ENCODE measurements at places on chromosomes 4 and X. TPM values are rescaled to one million over a fixed set of nuclear protein-coding genes. Genes with fewer than 3 reads are reported as not detected.

GRCh38 chr4:54915276-54915675 is 210.1 kb downstream of the KDR start:
- H3K27ac ChIP-seq: no peak overlapping the region
- H3K27me3 ChIP-seq: no peaks in the 10 kb centered on the region
- no peaks in the 10 kb centered on the region for H3K4me1 ChIP-seq
- H3K4me3 ChIP-seq: no peak overlapping the region

- no peak overlapping the region for H3K27ac ChIP-seq
- DNase-seq: no peak
Observed at GRCh38 chr4:154478128-154478527, 13.5 kb downstream of the DCHS2 start.

DNA sequence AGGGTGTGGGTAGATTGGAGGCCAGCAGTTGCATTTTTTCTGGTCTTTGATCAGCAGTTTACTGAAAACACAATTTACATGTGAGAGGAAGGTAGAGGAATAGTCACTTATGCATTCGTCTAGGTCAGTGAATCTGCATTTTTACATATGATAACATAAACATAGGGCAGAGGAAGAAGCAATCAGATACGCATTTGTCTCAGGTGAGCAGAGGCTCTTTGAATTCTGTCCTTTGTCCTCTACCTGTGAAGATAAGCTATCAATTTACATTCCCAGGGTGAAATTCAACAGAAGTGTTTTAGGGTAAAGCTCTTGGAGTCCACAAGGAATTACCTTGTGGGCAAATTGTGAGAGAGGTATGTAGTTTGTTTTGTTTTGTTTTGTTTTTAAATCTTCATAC is 306.5 kb downstream of the MAGEB5 start:
- no peaks in the 10 kb centered on the region for H3K4me1 ChIP-seq
- H3K36me3 ChIP-seq: no peaks in the 10 kb centered on the region
- DNase-seq: no peak
- H3K27ac ChIP-seq: no peak overlapping the region
- no peak overlapping the region for H3K4me3 ChIP-seq

DNA sequence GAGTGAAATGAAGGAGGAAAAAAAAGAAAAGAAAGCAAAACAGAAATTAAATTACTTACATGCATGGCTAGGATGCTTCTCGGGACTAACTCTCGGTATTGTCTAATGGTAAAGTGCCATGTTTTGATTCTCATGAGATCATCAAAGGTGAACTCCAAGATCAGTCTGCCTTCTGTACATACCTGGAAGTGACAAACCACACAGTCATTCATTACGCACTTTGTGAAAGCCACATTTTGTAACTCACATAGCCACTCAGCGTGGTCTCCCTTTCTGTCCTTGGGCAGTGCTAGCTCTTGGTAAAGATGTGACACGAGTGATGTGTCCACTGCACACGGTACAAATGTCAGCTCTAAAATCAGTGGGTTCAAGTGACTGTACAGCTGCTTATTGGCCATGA is 309.8 kb downstream of the LDB2 start:
- H3K27me3 ChIP-seq: no peaks in the 10 kb centered on the region
- H3K36me3 ChIP-seq: no peaks in the 10 kb centered on the region
- no peak for DNase-seq
- H3K27ac ChIP-seq: no peak overlapping the region

ARR3 gene
- total RNA-seq: not detected

- peaks cover 15% of the 10 kb centered on the region for H3K27me3 ChIP-seq
- H3K4me3 ChIP-seq: no peak overlapping the region
- DNase-seq: peak; percentile 2
- peaks cover 7% of the 10 kb centered on the region for H3K4me1 ChIP-seq
- H3K36me3 ChIP-seq: no peaks in the 10 kb centered on the region
Observed at GRCh38 chr4:169791527-169792156, 33.9 kb upstream of the HPF1 start.

C1QTNF7 gene
- total RNA-seq: not detected

DNA sequence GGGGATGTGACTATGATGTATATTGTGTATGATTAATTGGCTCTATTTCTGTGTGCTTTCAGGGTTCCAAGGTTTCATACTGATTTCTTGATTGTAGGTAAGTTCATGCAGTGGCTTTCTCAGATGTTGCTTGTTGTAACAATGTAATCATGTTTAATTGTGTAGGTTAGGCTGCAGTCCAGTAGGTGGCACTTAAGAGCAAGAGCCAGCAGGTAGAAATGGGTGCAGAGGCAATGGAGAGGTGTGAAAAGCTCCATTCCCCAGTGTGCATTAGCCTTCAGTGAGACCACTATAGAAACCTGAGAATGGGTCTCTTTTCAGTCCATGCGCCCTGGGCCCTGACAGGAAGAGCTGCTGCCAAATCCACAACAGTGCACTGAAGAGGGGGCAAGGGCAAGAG is 28.2 kb downstream of the DCAF12L2 start:
- no peak overlapping the region for H3K27ac ChIP-seq
- no peak overlapping the region for H3K4me3 ChIP-seq
- no peaks in the 10 kb centered on the region for H3K36me3 ChIP-seq
- H3K4me1 ChIP-seq: no peaks in the 10 kb centered on the region
- no peak for DNase-seq

DNA sequence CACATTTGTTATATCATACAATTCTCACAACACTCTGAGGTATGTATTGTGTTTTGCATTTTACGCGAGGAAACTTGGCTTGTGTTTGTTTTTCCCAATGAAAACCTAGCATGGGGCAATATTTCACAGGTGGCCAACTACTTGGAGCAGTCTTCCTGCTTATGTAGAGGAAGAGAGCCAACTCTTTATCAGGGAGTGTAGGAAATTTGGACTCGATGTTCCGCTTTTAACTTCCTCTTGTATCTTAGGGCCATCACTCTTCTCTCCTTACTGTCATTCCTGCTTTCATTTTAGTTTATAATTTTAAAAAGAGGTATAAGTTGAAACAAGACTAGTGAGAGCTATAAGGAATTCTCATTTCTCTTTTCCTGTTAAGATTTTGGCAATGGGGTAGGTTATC is 107.7 kb upstream of the RPS6KA3 start:
- H3K4me1 ChIP-seq: peaks cover 6% of the 10 kb centered on the region
- no peak for DNase-seq
- H3K27ac ChIP-seq: no peak overlapping the region
- H3K36me3 ChIP-seq: no peaks in the 10 kb centered on the region

DNA sequence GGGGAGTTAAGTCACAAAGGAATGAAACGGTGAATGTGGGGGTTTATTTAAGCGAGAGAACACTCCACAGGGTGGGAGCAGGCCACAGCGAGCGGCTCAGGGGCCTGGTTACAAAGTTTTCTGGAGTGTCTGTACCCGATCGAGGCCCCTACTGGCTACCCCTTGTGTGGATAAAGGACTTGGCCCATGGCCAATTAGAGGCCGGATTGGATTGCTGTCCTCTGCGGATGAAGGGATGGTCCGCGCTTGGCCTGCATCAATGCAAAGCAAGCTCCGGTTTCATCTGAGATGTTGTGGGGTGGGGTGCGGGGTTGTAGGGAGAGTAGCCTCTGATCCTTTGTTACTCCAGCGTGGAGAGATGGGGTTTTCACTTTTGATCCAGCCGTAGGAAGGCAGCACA is 1574.5 kb upstream of the TENM3 start:
- H3K36me3 ChIP-seq: no peaks in the 10 kb centered on the region
- no peak overlapping the region for H3K27ac ChIP-seq
- no peaks in the 10 kb centered on the region for H3K4me1 ChIP-seq
- DNase-seq: no peak

PDE6B gene
- total RNA-seq: 11.4 TPM

DNA sequence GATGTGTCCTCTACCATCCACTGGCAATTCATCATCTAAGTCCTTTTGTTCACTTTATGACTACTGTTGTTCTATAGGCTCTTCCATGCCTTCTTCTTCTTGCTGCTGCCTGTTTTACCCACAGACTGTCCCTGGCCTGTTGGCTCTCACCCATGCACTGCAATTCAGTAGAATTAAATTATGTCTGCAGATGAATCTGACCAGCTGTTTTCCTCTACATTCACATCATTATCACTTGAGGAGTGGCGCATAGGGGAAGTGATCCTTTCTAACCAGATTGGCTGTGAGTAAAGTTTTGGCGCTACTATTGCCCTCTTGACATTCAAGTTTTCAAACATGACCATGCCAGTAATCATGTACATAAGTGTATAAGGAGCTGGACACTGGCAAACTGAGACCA is 91.7 kb downstream of the FRMPD4 start:
- no peak overlapping the region for H3K4me3 ChIP-seq
- H3K36me3 ChIP-seq: no peaks in the 10 kb centered on the region
- DNase-seq: no peak
- no peaks in the 10 kb centered on the region for H3K4me1 ChIP-seq
- H3K27me3 ChIP-seq: no peaks in the 10 kb centered on the region

PNMA6F gene
- not detected for total RNA-seq

BMPR1B gene
- total RNA-seq: not detected

GRCh38 chrX:134240209-134240608 is 3.2 kb downstream of the CCDC160 start:
- no peak overlapping the region for H3K27ac ChIP-seq
- H3K4me1 ChIP-seq: peaks cover 7% of the 10 kb centered on the region
- DNase-seq: no peak
- no peaks in the 10 kb centered on the region for H3K36me3 ChIP-seq
- H3K4me3 ChIP-seq: no peak overlapping the region

GRCh38 chr4:132540797-132541196 is 608.3 kb upstream of the PCDH10 start:
- no peak for DNase-seq

GRCh38 chrX:78945186-78945912 is at the start of gene P2RY10:
Gene P2RY10, plus strand, starts transcription at chrX:78945391. Its CDS starts 15,130 bp downstream, at chrX:78960521.
- no peaks in the 10 kb centered on the region for H3K27me3 ChIP-seq
- peak; percentile 55 for DNase-seq
- H3K27ac ChIP-seq: peak within 1 kb of the TSS; percentile 83
- H3K4me1 ChIP-seq: peaks cover 7% of the 10 kb centered on the region
- H3K4me3 ChIP-seq: peak within 1 kb of the TSS; percentile 77

- no peaks in the 10 kb centered on the region for H3K4me1 ChIP-seq
- H3K4me3 ChIP-seq: no peak overlapping the region
- no peak overlapping the region for H3K27ac ChIP-seq
- H3K36me3 ChIP-seq: no peaks in the 10 kb centered on the region
Observed at GRCh38 chr4:69531251-69531650, 35.5 kb upstream of the UGT2B4 start.

DNA sequence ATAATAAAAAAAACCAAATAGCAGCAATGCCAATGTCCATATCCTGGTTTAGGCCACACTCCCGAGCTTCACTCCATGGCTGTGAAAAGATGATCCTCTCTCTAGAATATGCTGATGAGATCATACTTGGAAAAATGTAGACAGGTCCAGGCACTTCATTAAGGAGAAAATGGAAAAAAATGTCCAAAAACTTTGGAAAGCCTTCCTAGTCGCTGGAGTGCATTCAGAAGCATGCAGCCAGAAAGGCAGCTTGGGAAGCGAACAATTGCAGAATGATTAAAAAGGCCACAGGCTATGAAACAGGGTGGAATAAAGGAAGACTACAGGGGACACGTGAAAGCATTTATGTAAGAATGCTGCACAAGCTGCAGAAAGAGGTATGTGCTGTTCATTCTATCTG is 165.6 kb upstream of the HCCS start:
- no peak overlapping the region for H3K4me3 ChIP-seq
- H3K4me1 ChIP-seq: no peaks in the 10 kb centered on the region
- H3K36me3 ChIP-seq: no peaks in the 10 kb centered on the region
- DNase-seq: no peak
- no peaks in the 10 kb centered on the region for H3K27me3 ChIP-seq
- no peak overlapping the region for H3K27ac ChIP-seq

PDGFC gene
- not detected for total RNA-seq

- H3K27me3 ChIP-seq: no peaks in the 10 kb centered on the region
- peak; percentile 82 for DNase-seq
- peaks cover 20% of the 10 kb centered on the region for H3K4me1 ChIP-seq
- H3K36me3 ChIP-seq: peaks cover 21% of the 10 kb centered on the region
- peak overlapping the region; percentile 86 for H3K4me3 ChIP-seq
Observed at GRCh38 chr4:75939890-75940691, 722 bp downstream of the NAAA start.

SOX3 gene
- not detected for total RNA-seq

RNF150 gene
- not detected for total RNA-seq

UGT2B17 gene
- not detected for total RNA-seq

DNA sequence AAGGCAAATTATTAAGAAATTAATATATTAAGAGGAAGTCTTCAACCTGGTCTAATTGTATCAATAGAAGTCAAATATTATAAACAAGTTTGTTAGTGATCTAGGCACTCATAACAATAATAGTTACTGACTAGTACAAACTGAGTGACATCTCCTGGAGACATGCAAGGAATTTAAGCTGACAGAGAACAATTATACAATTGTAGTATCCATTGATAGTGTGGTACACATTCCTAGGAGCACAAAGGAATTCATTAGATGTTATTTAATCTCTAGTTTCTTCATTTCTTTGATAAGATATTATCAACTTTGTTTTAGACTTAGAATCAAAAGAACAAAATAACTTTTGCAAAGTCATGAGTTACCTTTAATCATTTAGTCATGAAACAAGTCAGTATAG is 1048.6 kb downstream of the PCDH7 start:
- H3K27ac ChIP-seq: no peak overlapping the region
- no peak overlapping the region for H3K4me3 ChIP-seq
- H3K36me3 ChIP-seq: no peaks in the 10 kb centered on the region
- H3K4me1 ChIP-seq: no peaks in the 10 kb centered on the region

BEX2 gene
- 49.3 TPM for total RNA-seq

- peaks cover 18% of the 10 kb centered on the region for H3K4me1 ChIP-seq
- no peaks in the 10 kb centered on the region for H3K27me3 ChIP-seq
- no peak for DNase-seq
- peaks cover 2% of the 10 kb centered on the region for H3K36me3 ChIP-seq
- H3K4me3 ChIP-seq: no peak overlapping the region
Observed at GRCh38 chrX:123971982-123972381, 10.5 kb downstream of the STAG2 start.

DNA sequence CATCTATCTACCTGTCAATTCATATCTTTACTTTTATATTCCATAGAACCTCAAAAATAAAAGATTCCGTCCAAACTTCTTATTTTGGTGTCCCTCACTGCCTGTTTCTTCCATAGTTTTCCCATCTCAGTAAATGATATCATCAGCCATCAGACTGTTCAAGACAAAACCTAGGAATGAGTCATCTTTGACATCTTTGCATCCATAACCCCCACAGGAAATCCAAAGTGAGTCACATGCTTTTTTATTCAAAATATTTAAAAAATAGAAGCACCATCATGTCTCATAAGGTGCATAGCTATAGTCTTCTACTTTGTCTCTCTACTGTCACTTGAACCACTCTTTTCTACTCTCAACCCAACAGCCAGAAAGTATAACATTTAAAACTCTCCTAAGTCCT is 29.9 kb upstream of the CXXC4 start:
- no peak overlapping the region for H3K4me3 ChIP-seq
- no peaks in the 10 kb centered on the region for H3K27me3 ChIP-seq
- no peak overlapping the region for H3K27ac ChIP-seq
- no peaks in the 10 kb centered on the region for H3K36me3 ChIP-seq

GRCh38 chr4:70337886-70338420 is 3.2 kb downstream of the CABS1 start:
- no peak overlapping the region for H3K27ac ChIP-seq
- H3K4me3 ChIP-seq: no peak overlapping the region
- H3K4me1 ChIP-seq: no peaks in the 10 kb centered on the region
- DNase-seq: no peak
- H3K27me3 ChIP-seq: no peaks in the 10 kb centered on the region
- no peaks in the 10 kb centered on the region for H3K36me3 ChIP-seq

SSX7 gene
- total RNA-seq: not detected

- no peaks in the 10 kb centered on the region for H3K4me1 ChIP-seq
- no peaks in the 10 kb centered on the region for H3K27me3 ChIP-seq
- no peak overlapping the region for H3K27ac ChIP-seq
- no peak overlapping the region for H3K4me3 ChIP-seq
Observed at GRCh38 chr4:110586131-110586850, 36.6 kb downstream of the PITX2 start.

RAB9B gene
- total RNA-seq: 0.11 TPM

GRCh38 chr4:146916479-146917076 is 29.1 kb downstream of the TTC29 start:
- no peaks in the 10 kb centered on the region for H3K4me1 ChIP-seq
- no peaks in the 10 kb centered on the region for H3K27me3 ChIP-seq
- H3K27ac ChIP-seq: no peak overlapping the region
- DNase-seq: no peak
